ENCODE measurements at places on chromosomes 6 and 20. TPM values are rescaled to one million over a fixed set of nuclear protein-coding genes. Genes with fewer than 3 reads are reported as not detected.

Gene BMP6
- polyA plus RNA-seq = 0.13 TPM

Gene GINS1
- 1.0 TPM for polyA plus RNA-seq

Gene HLA-DMB
- 89.1 TPM for polyA plus RNA-seq

Gene GPR6
- not detected for polyA plus RNA-seq

- DNase-seq = no peak
These were observed 29.5 kb upstream of the IFNGR1 start for GRCh38 chr6:137248702-137249101.

- DNase-seq = no peak
These were observed 233.5 kb upstream of the SGK1 start for GRCh38 chr6:134551245-134551960.

DNA sequence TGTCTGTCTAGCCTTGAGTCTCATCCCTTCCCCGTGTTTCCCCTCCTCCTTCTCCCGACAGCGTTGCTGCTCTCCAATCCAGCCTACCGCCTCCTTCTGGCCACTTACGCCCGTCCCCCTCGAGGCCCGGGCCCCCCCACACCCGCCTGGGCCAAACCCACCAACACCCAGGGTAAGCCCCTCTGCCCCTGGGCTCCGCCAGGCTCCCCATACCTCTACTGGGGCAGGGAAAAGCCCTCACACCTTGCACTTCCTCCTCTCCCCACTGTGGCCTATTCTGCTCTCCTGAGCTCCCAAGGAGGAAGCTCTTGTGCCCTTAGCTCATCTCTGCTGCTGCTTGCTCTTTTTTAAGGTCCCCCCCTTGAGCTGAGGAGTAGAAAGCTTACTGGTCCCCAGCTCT lies 11.0 kb downstream of the DDR1 start:
- DNase-seq = no peak

DNA sequence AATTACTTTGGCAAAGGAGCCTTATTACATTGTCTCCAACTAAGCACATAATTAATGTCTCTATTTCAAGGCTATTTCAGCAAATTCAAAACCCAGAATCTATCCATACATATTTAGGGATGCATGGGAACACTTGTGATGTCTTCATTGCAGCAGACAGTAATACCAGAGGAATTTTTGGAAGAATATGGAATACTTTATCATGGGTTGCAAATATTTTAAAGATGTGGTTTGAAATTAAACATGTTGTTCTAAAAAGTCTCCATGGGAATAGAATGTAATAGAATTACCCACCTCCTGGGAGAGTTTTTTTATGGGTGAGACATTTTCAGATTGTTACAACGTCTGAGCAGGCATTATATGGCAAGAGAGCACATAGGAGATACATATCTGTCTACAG lies 170.8 kb downstream of the KCNQ5 start:
- DNase-seq = no peak

DNA sequence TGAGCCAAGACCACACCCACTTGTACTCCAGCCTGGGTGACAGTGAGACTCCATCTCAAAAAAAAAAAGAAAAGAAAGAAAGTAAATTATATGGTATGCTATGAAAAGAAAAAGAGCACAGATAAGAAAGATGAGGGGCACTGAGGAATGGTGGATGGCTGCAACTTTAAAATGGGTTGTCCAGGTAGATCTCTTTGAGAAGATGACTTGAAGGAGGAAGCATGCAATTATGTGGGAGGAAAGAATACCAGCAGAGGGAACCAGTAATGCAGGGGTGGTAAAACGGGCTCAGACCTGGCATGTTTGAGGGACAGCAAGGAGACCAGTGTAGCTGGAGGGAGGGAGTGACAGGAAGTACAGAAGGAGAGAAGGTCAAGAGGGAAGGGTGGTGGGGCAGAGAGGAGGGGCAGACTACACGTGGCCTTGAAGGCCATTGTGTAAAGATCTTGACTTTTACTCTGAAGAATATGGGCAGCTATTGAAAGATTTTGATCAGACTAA lies 22.3 kb downstream of the LINC00237 start:
- DNase-seq = no peak

Data from immature natural killer cell (primary cell).